ENCODE measurements at places on chromosomes 2 and 18. TPM values are rescaled to one million over a fixed set of nuclear protein-coding genes. Genes with fewer than 3 reads are reported as not detected.

GRCh38 chr2:19776941-19777514, 124.8 kb downstream of the TTC32 start:
- DNase-seq: no peak

- DNase-seq: no peak
These were observed 17.1 kb downstream of the DYNAP start for GRCh38 chr18:54608028-54608642.

DNA sequence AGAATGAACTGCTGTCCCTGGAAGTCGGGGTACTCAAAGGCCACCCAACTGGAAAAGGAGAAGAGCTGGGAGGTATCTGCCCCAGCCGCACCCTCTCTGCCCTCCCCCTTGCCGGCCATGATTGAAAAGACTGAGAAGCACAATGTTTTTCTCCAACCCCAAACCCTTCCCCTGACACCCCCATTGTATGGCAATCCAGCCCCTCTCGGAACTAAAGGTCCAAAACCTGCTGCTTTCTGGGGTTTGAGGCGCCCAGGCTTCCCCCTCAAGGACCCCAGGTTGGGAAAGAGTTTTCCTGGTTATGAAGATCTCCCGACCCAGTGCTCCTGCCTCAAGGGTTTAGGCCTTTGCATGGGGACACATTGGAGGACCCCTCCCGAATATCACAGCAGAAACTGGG, 1.0 kb downstream of the CRYBA2 start:
- no peak for DNase-seq

- DNase-seq: no peak
These were observed 467.7 kb upstream of the SALL3 start for GRCh38 chr18:78511666-78512601.

DNA sequence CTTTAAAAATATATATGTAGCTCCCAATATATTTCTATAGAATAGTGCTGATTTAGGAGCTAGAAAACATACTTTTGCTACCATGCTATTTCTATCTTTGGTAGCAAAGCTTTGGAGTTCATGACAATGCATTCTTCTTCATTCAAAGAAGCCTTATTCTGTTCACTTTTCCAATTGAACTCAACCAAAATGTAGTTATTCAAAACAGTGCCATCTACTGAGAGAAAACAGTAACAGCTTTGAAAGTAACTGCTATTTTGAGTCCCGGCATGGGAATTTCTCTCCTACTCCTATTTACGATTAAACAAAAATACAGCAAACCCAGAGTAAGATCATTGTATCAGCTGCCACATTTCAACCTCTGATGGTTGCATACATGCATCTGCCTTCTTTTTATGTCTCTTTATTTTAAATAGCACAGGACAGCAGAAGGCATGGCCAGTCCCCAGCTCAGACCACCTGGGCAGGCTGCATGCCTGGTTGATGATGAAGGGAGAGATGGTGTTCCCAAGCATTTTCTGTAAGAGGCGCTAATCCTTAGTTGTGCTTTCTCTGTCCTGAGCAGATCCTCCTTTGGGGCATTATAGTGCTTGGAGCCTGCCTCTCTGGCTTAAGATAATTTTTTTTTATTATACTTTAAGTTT, 69.7 kb upstream of the SULT1C3 start:
- DNase-seq: no peak

- no peak for DNase-seq
These were observed 63.2 kb upstream of the KLHL29 start for GRCh38 chr2:23321751-23322150.

ARHGEF4 gene
- 19.9 TPM for total RNA-seq

All from skin of body (tissue), 3 donors.